ENCODE measurements at places on chromosomes 5 and 9.

GRCh38 chr5:71982717-71983395 lies 124.4 kb upstream of the MAP1B start:
- no peak for DNase-seq

DNA sequence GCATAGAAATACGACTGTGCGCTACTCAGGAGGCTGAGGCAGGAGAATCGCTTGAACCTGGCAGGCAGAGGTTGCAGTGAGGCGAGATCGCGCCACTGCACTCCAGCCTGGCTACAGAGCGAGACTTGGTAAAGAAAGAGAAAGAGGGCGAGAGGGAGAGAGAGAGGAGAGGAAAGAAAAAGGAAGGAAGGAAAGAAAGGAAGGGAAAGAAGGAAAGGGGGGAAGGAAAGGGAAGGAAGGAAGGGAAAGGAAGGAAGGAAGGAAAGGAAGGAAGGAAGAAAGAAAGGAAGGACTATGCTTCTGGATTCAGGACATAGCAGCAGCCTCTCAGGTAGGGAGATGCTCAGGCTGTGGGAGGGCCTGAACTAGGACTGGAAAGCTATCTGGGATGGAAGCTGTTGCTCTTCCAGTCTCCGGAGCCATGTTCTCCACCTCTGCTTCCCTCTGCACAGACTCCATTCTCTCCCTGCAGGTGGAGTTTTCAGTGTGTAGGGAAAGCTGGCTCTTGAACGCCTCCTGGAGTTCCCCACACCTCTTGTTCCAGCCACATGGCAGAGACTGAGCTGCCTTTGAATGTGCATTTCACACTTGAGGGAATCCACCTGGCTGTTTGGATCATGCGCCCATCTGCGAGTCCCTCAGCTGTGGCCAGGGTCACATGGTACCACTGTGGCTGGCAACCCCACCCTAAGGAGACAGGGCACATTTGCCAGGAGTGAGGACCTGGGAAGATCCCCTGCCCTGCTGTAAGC lies 9.1 kb downstream of the SWI5 start:
- no peak for DNase-seq

DNA sequence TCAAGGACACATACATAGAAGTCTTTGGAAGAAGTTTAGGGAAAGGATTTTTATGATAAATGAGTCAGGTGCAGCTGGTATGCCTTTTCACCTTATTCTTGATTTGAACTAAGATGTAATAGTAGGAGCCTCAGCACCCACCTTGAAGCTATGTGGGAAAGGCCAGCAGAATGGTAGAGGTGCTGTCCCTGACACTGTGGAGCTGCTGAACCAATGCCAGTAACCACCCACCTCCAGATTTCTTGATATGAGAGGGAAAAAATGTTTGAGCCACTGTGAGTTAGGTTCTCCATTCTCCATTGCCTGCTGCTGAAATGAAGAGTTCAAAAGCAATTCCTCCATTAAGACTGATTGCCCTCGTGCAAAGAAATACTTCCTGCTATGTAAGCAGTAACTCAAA lies 12.2 kb upstream of the HMGCR start:
- no peak for DNase-seq

DNA sequence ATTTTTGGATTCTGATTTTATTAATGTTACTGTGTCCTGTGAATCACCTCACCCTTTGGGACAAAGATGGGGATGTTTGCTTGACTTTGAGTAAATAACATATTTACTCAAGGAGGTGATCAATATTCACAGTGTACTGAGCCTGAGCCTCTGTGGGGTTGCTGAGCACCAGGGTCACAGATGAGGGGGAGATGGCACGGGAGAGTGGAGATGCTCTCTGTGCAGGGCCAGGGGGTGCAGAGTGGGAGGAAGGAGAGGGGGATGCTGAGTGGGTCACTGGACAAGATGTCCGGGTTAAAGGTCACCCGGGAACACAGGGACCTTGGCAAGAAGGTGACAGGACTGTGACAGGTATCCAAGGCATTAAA lies 4.0 kb downstream of the SQSTM1 start:
- DNase-seq: no peak

GRCh38 chr5:169939731-169940130 lies 40.6 kb downstream of the INSYN2B start:
- no peak for DNase-seq

- no peak for DNase-seq
Observed at GRCh38 chr5:178777520-178777919, 47.1 kb upstream of the ZNF354A start.

- no peak for DNase-seq
Observed at GRCh38 chr9:6696178-6696577, 50.6 kb upstream of the GLDC start.

GRCh38 chr9:82275258-82275927 lies 286.8 kb downstream of the SPATA31D1 start:
- DNase-seq: no peak

DNA sequence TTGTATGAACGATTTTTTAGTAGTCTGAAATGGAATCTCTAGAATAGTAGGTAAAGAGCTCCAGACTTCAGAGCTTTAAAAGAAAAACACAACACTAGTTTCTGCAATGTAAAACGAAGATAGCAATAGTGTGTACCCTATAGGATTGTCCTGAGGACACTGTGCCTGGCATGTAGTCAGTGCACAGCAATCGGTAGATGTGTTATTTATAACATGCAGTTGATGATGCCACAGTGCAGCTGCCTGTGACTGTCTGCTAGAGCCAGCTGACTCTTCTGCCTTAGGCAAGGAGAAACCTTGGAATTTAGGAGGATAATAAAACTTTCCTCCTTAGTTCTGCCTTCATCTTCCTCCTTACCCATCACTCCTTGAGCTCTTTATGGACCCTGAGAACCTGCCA lies 27.7 kb upstream of the TMOD1 start:
- no peak for DNase-seq

- no peak for DNase-seq
Observed at GRCh38 chr5:14039576-14039975, 95.1 kb upstream of the DNAH5 start.

GRCh38 chr5:59266410-59266809 lies 627.1 kb downstream of the PDE4D start:
- DNase-seq: no peak

DNA sequence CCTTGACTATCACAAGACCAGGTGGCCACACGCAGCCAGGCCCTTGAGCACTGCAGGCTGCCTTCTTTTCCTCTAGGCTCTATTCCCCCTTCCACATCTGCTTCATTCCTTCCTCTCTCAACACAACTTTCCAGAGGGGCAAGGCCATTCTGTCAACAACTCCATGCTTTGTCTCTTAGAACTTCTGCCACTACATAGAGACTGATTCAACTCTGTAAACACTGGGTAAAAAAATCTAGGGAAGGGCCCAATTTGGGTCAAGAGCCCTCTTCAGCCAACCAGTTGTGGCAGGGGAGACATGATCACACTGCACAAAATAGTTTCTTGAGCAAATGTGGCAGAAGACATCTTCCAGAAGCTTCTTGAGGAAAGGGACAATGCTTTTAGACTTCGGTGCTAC lies 55.6 kb downstream of the ATPSCKMT start:
- DNase-seq: no peak

GRCh38 chr9:33202552-33203201 lies 35.5 kb upstream of the B4GALT1 start:
- peak; percentile 86 for DNase-seq

DNA sequence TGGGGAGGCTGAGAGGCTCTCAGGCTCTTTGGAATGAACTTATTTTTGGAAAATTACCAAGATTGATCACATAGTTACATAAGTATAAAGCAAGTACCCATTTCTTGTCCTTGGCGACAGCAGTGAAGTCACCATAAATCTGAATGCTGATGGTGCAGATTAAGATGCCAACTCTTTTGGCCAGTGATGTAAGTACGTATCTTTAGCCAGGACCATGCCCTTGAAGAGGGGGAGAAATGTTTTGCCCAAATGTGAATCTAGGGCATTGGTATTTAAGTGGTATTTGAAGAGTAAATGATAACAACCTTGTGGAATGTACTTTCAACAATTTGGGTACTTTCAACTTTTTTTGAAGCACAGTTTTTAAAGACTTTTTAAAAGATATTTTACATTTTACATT lies 68.2 kb upstream of the RAD23B start:
- no peak for DNase-seq

- DNase-seq: peak; percentile 33
Observed at GRCh38 chr5:159041444-159042198, 58.1 kb downstream of the EBF1 start.

DNA sequence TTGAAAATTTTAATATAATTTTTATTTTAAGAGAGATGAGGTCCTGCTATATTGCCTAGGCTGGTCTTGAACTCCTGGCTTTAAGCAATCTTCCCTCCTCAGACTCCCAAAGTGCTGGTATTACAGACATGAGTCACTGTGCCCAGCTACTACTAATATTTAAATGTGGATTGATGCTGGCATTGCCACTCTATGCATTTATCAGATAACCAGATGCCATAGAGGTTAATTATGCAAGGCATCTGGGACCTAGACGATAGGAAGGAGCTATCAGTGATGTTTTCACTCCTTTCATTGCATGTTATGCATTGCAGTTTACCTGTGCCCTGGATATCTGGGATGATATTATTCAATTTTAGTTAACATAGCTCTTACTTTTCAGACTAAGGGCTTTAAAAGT lies 127.0 kb downstream of the RPS23 start:
- no peak for DNase-seq

DNA sequence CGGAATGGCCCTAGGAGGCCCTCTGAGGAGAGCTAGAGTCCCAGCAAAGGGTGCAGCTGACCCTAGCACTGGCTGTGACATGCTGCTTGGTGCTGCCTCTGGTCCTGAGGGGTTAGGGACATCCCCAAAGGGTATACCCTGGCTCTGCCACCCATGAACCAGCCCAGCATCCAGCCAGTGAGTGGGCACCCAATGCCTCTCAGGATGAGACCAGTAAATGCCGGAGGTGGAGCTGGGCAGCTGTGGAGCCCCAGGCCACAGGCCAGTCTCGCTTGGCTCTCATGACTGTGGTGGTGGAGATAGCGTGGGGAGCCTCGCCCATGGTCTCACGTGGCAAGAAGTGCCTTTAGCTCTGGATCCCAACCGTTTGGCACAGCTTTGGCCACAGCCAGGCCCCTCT lies 3.7 kb upstream of the CEL start:
- DNase-seq: no peak

DNA sequence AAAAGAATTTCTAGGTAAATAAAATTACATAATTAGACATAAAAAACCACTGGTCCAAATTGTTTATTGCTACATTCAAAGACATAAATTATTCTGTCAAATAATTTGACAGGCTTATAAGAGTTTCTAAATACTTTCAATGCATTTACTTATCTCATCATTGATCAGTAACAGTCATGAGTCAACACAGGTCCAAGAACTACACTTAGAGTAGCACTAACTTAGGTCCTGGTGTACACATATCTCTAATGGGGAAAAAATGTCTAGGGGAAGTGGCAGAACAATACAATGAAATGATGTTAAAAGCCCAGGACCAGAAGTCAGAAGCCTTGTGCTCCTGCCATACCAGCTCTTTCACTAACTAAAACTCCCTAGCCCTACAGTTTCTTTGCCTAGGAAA lies 96.5 kb upstream of the SLCO6A1 start:
- no peak for DNase-seq

- no peak for DNase-seq
Observed at GRCh38 chr5:157265714-157266285, at the start of gene CYFIP2. Gene CYFIP2, plus strand, starts transcription at chr5:157266123. Its CDS starts 19,239 bp downstream, at chr5:157285362.

GRCh38 chr9:16445141-16445920 lies 425.1 kb downstream of the BNC2 start:
- peak; percentile 43 for DNase-seq

DNA sequence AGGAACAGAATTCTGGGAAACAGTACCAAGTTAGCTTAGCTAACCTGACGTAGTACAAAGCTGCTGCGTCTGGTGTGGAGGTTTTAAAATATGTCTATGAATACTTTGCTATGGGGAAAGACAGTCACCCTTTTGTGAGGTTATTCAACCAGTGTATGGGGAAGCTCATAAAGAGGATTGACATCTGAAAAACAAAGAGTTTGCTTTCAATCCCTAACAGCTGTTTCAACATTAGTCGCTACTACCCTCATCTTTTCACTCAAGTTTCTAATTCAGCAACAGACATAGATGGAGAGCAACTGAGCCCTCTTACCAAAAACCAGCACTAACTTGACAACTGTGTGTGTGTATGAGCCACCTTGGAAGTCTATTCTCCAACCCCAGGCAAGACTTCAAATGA lies 7.8 kb upstream of the MSANTD3 start:
- DNase-seq: no peak

DNA sequence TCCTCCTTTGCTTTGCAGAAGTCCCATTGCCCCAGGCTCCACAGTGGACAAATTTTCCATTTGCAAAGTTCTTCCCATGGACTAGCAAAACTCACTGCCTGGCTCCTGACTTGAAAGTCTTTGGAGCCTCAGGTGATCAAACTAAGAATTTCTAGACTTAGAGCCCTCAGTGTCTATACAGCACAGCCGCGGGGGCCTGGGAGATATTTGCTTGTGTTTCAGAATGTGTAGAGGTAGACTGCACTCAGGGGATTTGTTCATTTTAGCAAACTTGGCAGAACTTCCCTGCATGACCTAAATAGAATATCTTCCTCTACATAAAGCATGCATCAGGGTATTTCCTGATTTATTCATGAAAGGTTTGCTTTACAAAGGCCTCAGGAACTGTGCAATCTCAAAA lies 384.2 kb upstream of the ZNF462 start:
- no peak for DNase-seq

DNA sequence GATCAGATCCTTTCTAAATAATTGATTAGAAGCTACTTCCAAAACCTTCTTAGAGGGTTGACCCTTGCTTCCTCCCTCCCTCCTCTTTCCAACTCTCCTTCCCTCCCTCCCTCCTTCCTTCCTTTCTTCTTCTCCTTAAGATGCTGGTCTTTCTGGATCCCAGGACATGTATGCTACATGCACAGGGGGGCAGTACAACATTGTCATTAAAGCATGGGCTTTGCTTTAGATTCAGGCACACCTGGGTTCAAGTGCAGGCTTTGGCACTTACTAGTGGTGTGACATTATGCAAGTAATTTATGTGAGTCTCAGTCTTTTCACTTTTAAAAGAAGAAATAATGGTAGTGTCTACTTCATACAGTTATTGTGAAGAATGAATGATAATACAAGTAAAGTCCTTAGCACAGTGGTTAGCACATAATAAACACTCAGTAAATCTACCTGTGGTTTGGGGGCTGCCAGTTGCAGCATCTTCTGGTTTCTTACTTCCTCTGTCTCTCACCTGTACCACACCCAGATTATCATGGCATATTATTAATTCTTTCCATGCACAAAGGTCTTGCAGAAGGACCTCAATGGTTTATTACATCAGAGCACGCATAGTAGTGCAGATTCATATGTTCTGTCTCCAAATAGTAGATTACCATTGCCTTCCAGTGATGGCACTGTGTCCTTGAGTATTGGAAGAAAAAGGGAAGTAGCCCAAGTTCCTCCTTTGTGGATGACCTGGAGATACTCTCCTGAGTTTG lies 154.1 kb downstream of the ARHGAP26 start:
- DNase-seq: peak; percentile 41

Data from cardiac fibroblast (primary cell).